Activated naive CD8-positive, alpha-beta T cell treated with anti-CD3 and anti-CD28 coated beads for 36 hours (primary cell): ENCODE measurements at places on chromosomes 2 and 18. TPM values are rescaled to one million over a fixed set of nuclear protein-coding genes. Genes with fewer than 3 reads are reported as not detected.

Gene GAD1
- total RNA-seq, result 1.0 TPM

Gene BOLL
- total RNA-seq, result not detected

Gene FTCDNL1
- total RNA-seq, result 3.2 TPM

GRCh38 chr2:232336981-232337720 lies 41.4 kb upstream of the ALPP start:
- no peaks in the 10 kb centered on the region for H3K4me1 ChIP-seq
- no peaks in the 10 kb centered on the region for H3K27me3 ChIP-seq
- no peak overlapping the region for H3K27ac ChIP-seq

GRCh38 chr2:221465776-221466175 lies 106.3 kb downstream of the EPHA4 start:
- peaks cover 24% of the 10 kb centered on the region for H3K27me3 ChIP-seq
- no peak overlapping the region for H3K4me3 ChIP-seq
- peaks cover 3% of the 10 kb centered on the region for H3K4me1 ChIP-seq
- DNase-seq, result no peak

GRCh38 chr2:214549946-214550345 lies 139.1 kb downstream of the VWC2L start:
- no peaks in the 10 kb centered on the region for H3K36me3 ChIP-seq
- no peaks in the 10 kb centered on the region for H3K27me3 ChIP-seq
- no peak overlapping the region for H3K27ac ChIP-seq
- no peak for DNase-seq
- no peak overlapping the region for H3K4me3 ChIP-seq
- H3K4me1 ChIP-seq, result no peaks in the 10 kb centered on the region

DNA sequence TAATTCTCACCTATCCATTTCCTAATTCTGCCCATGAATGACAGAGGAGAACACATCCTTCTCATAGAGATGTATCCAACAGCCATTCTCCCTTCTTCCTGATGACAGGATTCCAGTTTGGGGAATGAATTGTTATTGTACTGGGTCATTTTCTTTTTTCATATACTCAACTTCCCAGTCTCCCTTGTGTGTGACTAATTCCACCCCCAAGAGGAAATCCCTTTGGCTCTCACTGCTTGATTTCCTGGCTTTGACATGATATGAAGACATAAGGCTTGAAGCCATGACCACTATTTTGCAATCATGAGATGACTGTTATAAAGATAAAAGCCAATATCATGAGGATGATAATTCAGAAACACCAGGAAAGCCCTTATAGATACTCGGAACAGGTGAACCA lies 384.7 kb upstream of the ACVR2A start:
- no peaks in the 10 kb centered on the region for H3K27me3 ChIP-seq
- no peaks in the 10 kb centered on the region for H3K36me3 ChIP-seq
- DNase-seq, result no peak
- H3K4me1 ChIP-seq, result no peaks in the 10 kb centered on the region

GRCh38 chr2:169778446-169778845 lies 20.2 kb upstream of the SSB start:
- no peaks in the 10 kb centered on the region for H3K36me3 ChIP-seq
- DNase-seq, result no peak
- peaks cover 10% of the 10 kb centered on the region for H3K27me3 ChIP-seq
- no peak overlapping the region for H3K4me3 ChIP-seq
- no peak overlapping the region for H3K27ac ChIP-seq

DNA sequence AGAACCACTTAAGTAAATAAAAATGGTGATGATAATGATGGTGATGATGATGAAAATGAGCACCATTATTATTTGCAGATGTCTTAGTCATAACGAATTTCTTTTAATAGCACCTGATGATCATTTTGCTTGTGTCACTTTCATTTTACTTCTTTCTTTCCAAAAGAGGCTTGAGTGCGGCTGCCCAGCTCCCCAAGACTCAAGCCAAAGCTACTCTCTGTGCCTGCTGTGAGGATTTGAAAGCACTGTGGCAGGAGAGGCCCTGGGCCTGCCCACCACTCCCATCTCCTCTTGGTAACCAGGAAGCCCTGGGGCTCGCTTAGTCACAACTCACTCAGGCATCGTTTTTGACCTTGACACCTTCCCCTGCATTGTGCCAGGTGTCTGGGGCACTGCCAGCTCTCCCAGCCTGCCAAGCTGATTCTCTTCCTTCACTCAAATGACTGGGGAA lies 41.2 kb downstream of the RPL37A start:
- H3K27me3 ChIP-seq, result no peaks in the 10 kb centered on the region
- no peak overlapping the region for H3K4me3 ChIP-seq
- H3K27ac ChIP-seq, result no peak overlapping the region
